Large intestine (tissue), 12 donors: ENCODE measurements at places on chromosomes 13 and 19. TPM values are rescaled to one million over a fixed set of nuclear protein-coding genes. Genes with fewer than 3 reads are reported as not detected.

DNA sequence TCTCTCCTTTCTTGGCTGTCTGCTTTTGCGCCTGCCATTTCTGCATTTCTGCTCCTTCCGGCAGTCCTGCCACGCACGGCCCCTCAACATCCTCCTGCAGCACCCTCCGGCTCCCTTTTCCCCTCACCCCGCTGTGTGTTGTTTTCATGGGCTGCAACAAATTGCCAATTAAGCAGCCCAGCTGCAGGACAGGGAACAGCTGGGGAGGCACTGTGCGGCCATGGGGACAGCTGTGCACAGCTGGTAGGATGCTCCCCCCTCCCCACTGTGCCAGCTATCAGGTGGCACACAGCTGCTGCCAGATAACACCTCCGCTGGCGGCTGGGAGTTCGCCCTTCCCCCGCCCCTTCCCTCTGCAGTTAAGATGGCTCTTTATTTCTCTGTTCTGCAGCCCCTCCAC is 25.4 kb downstream of the LYL1 start:
- DNase-seq = no peak

The LRRC4B gene
- polyA plus RNA-seq = 6.9 TPM

- DNase-seq = no peak
Measured at GRCh38 chr13:45811891-45812694, 39.5 kb downstream of the SIAH3 start.

The VSIG10L gene
- 2.2 TPM for polyA plus RNA-seq

DNA sequence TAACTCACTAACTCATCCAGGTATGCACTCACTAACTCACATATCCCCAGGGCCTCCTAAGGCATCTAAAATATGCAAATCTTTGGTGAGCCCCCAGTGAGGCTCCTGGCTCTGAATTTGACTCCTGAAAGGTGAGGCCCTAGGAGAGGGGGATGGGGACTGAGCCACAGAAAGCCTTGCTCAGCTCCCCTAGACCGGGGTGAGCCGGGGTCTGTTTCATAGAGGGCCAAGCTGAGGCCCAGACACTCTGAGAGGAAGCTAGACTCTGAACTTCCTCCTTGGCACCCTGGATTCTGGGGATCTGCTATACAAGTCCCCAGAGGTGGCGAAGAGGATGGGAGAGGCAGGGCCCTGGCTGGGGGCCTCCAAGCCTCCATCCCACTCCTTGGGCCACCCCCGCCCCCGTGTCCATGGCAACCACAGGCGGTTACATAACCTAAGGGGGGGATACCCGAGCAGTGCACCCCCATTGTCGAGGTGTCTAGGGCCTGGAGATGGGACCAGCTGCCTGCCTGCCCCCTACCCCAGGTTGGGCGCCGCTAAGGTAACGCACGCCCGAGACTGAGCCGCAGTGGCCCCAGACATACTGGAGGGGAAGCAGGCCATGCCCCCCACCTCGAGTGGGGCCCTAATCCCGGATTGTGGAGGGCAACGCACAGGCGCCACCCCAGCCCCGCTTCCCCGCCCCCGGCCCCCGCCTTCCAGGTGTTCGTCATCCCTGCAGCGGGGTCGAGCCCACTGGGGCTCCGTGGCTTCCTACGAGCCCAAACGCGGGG is 646 bp downstream of the ABHD8 start:
- no peak for DNase-seq

- DNase-seq = no peak
Measured at GRCh38 chr19:45098521-45099466, 5.8 kb downstream of the PPP1R37 start.

DNA sequence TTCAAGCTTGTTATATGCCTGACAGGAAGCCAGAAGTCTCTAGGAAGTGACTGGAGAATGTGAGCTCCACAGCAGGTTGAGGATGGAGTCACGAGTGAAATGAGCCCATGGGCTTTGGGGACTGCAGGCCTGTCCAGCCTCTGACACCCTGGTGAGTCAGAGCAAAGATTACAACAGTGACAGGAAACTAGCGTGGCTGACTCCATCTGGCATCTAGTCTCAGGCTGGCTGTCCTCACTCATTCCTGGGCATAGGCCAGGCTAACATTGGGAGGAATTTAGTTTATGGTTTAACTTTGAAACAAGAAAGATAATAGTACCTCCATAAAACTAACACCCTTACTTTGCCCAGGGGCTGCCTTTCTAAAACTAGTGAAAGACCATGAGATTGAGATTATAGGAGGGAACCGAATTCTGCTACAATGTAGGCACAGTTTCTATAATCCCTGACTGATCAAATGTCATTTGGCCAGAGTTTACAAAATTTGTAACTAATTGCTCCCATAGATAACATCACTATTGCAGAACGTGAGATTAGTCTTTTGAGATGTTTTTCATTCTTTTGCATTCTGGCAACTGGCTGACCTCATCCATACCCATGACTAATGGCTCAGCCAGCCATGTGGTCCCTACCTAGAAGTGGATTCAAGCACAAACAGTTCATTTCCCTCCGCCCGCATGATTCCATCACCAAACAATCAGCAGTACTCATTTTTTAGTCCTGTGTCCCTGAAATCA is 28.4 kb downstream of the PSG1 start:
- DNase-seq = no peak

- no peak for DNase-seq
Measured at GRCh38 chr19:17114414-17114831, 38.8 kb downstream of the MYO9B start.

The GPATCH1 gene
- 11.9 TPM for polyA plus RNA-seq

- DNase-seq = no peak
Measured at GRCh38 chr19:52200044-52200443, 10.2 kb downstream of the PPP2R1A start.

GRCh38 chr13:32528358-32528757 is 10.2 kb downstream of the N4BP2L2 start:
- DNase-seq = no peak

DNA sequence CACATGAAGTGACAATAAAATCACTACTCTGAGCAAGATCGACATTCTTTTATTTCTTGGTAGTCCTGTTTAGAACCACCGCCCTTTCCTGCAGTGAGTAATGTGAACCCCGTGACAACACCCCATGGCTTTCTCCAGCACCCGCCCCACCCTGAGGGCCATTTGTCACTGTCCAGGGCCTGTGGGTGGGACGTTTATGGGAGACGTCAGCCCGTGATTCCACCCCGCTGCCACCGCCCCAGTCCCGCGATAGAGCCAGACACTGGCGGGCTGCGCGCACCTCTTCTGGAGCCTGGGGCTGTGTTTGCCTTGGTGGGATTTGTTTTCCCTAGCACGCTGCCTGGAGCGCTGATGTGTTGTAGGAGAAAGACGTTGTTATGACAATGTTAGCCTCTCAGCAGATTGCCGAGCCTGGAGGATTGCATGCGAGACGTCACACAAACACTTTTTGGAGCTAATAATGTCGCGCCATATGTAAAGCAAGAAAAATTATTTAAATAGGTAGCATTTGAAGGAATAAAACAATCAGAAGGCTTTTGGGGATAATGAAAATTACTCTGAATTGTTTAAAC is 263.7 kb downstream of the TEX29 start:
- no peak for DNase-seq
